A549 treated with DMSO at 1 μM for 4 hours (cell line): ENCODE measurements at places on chromosomes 1 and 21. TPM values are rescaled to one million over a fixed set of nuclear protein-coding genes. Genes with fewer than 3 reads are reported as not detected.

Gene CFHR4
- not detected in 5 replicates for total RNA-seq

Gene FAM72D
- total RNA-seq, result 5.3 to 7.8 TPM (median 7.0 TPM) in 5 replicates

Gene RGS1
- total RNA-seq, result not detected in 5 replicates

Gene DCDC2B
- not detected in 5 replicates for total RNA-seq

Gene DMAP1
- total RNA-seq, result 19.3 to 21.7 TPM (median 21.1 TPM) in 5 replicates

Gene LCE1A
- total RNA-seq, result not detected in 5 replicates

Gene EFNA1
- total RNA-seq, result 30.6 to 50.0 TPM (median 37.3 TPM) in 5 replicates
